IMR-90 (cell line): ENCODE measurements at places on chromosomes 1 and 21. TPM values are rescaled to one million over a fixed set of nuclear protein-coding genes. Genes with fewer than 3 reads are reported as not detected.

DNA sequence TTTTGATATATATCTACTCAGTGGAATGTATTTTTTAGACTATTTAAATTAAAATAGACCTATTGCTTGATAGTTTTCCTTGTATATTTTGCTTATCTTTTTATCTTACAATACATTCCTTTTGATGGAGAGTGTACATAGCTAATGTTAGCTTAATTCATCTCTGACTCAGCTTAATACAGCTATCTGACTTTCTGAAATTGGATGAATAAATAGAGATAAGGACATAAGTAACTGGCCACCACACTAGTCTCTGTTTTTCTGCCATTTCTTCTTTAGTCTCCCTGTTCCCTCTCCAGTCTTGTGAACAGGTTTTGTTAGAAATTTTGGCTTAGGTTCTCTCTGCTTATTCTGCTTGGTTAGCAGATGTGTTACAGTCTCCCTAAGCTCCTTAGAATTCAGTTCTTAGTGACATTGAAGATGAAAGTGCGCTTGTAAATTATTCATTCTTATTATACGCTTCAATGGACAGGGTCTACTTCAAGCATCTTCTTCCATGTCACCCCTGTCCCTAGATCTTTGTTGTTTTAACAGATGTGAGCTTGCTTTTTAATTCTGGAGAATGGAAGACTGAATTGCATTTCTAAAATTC lies 59.6 kb downstream of the XPR1 start:
- DNase-seq: peak; percentile 43
- no peak overlapping the region for H3K27ac ChIP-seq
- H3K27me3 ChIP-seq: no peaks in the 10 kb centered on the region
- peaks cover 2% of the 10 kb centered on the region; the same call in 1 of the 2 replicates for H3K4me1 ChIP-seq
- H3K36me3 ChIP-seq: no peaks in the 10 kb centered on the region
- no peak overlapping the region for H3K4me3 ChIP-seq

DNA sequence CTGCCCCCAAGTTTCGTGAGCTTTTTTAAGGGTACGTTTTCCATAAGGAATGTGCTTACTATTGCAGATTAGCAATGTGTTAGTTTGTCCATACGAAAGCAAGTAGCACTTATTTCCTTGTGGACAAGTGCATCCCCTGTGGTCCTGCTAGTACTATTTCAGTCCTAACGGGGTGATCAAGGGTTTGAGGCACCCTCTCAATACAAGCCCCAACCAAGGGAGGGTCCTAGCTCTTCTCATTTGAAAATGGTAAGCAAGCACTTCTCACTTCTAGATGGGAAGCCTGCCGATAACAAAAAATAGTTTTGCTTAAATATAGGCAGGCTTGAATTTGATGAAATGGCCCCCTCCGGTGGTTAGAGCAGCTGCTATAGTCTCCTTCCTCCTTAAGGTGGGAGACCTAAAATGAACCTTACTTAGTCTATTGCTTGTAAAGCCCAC lies 64.0 kb upstream of the HMCN1 start:
- DNase-seq: peak; percentile 55
- no peak overlapping the region for H3K27ac ChIP-seq
- no peaks in the 10 kb centered on the region for H3K4me1 ChIP-seq
- no peak overlapping the region for H3K4me3 ChIP-seq

- DNase-seq: no peak
- no peak overlapping the region for H3K27ac ChIP-seq
- H3K4me1 ChIP-seq: no peaks in the 10 kb centered on the region
- no peak overlapping the region for H3K4me3 ChIP-seq
- H3K36me3 ChIP-seq: no peaks in the 10 kb centered on the region
- no peaks in the 10 kb centered on the region for H3K27me3 ChIP-seq
Measured at GRCh38 chr21:20814090-20814489, 184.1 kb upstream of the NCAM2 start.

DNA sequence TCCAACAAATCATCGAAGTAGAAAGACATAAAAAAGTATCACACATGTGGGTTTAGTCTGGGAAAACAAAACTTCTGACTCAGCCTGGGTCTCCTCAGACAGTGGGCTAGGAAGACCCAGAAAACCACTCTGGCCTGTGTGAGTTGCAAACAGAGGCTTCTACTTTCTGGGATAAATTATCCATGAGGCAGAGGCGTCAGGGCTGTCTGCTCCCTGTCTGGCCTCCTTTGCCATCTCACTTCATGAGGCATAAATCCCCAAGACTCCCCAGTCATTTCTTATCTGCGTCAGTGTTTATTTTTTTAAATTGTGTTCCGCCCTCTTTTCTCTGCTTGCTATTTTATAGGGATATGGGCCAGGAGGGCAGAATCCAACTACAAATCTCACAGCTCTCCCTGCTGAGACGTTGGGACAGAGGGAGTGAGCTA lies 80.6 kb upstream of the TRABD2B start:
- H3K36me3 ChIP-seq: no peaks in the 10 kb centered on the region
- no peaks in the 10 kb centered on the region for H3K27me3 ChIP-seq
- no peak for DNase-seq
- no peak overlapping the region for H3K4me3 ChIP-seq
- H3K4me1 ChIP-seq: no peaks in the 10 kb centered on the region
- H3K27ac ChIP-seq: no peak overlapping the region

DNA sequence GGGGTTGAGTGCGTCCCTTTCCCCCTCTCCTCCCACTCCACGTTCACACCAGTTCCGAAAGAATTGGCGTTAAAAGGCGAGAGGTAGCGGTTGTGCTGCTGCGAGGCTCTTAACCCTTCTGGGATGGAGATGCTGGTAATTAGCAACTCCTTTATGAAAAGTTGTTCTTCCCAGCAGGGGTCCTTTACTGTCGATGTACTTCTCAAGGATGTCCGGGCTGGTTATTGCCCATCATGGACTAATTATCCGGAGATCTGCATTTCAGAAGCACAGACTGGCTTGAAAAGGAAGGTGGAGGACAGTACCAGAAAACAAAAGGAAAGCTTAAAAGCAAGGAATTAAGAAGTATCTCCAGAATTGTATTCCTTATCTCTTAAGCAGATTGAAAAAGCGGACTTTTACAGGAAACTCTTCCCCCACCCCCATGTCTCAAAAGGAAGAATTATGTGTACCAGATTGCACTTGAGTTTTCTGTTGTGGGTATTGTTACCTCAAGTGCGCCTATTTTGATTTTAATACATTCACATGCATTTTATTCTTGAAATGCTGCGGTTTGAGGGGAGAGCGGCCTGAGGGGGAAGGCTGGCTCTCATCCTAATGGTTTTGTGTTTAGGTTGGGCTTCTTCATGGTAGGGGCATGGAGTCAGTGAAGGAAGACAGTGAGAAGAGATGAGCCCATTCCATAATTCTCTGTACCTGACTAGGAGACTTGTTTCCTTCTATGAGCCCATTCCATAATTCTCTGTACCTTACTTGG lies 1.5 kb downstream of the AK4 start:
- H3K27ac ChIP-seq: no peak overlapping the region
- peak overlapping the region; percentile 98 for H3K4me3 ChIP-seq
- no peaks in the 10 kb centered on the region; the same call in 1 of the 2 replicates for H3K4me1 ChIP-seq

- no peak for DNase-seq
- H3K36me3 ChIP-seq: no peaks in the 10 kb centered on the region; the same call in 1 of the 2 replicates
- no peak overlapping the region for H3K27ac ChIP-seq
- H3K27me3 ChIP-seq: no peaks in the 10 kb centered on the region; the same call in 1 of the 2 replicates
- H3K4me3 ChIP-seq: no peak overlapping the region
Measured at GRCh38 chr1:226634611-226635246, 86.2 kb downstream of the STUM start.

Gene AGBL4
- not detected in 2 replicates for total RNA-seq

Gene GRIK3
- total RNA-seq: not detected in 2 replicates

Gene DNALI1
- 8.1 and 9.1 TPM in 2 replicates for total RNA-seq

Gene HEYL
- not detected in 2 replicates for total RNA-seq

Gene FAM43B
- total RNA-seq: not detected in 2 replicates

Gene AJAP1
- total RNA-seq: under 0.01 TPM in 2 replicates
